Cardiac muscle cell (in vitro differentiated cells and primary cell): ENCODE measurements at places on chromosomes 3 and 15. TPM values are rescaled to one million over a fixed set of nuclear protein-coding genes. Genes with fewer than 3 reads are reported as not detected.

DNA sequence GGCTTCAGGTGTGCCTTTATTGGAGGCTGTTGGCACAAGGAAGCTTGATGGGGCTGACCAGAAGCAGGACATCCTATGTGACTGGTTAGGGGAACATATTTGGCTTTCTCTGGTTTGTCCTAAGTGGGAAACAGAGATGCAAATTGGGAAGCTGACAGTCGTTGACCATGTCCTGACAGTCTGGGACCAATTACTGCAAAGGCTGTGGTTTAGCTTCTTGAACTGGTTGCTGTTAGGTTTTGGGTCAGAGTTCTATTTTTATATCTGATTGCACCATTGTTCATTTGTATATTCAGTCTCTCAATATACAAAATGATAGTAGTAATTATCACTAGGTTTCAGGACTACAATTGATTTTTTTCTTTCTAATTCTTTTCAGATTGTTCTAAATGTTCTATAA, 36.8 kb downstream of the SNTN start:
- DNase-seq, result no peak

DNA sequence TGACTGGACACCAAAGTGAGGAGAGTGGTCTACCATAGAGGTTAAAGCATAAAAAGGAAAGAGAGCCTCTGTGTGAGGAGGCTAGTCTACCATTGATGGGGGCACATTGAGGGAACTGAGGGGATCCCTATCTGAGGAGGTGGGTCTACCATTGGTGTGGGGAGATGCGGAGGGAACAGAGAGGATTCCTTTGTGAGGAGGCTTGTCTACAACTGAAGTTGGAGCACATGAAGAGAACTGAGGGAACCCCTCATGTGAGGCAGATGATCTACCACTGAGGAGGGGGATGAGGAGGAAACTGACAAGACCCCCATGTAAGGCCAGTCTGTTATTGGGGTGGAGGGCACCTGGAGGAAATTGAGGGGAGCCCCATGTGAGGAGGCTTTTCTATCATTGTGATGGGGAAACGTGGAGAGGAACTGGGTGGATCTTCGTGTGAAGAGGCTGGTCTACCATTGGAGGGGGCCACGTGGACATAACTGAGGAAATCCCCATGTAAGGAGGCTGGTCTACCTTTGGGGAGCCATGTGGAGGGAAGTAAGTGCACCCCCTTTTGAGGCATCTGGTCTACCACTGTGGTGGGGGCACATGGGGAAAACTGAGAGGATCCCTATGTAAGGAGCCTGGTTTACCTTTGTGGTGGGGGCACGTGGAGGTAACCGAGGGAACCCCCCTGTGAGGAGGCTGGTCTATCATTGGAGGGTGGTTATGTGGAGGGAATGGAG, 160.1 kb downstream of the FBLN2 start:
- no peak for DNase-seq

GRCh38 chr3:411226-411625, 214.7 kb downstream of the CHL1 start:
- DNase-seq, result no peak

DNA sequence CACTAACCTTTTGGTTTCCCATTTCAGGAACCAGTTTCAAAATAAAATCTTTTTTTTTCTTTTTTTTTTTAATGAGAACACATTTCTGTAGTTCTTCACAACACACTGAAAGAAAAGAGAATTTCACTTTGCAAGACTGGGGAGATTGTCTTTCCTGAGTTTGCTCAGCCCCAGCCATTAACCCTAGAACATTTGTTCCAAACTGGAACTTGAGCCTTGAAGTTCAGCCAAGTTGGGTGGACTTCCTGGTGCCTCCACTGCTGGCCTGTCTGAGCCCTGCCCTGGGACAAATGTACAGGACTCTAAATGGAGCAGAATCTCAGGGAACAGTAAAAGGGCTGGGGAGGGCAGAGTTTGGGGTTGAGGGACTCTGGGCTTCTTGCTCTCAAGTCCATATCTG, 196.4 kb upstream of the LPP start:
- no peak for DNase-seq

SPTSSB gene
- total RNA-seq, result 0.32 TPM in 1 of 2 replicates, not detected in the other

MYL3 gene
- 2,390 and 3,091 TPM in 2 replicates for total RNA-seq

IL17RE gene
- 1.3 and 3.7 TPM in 2 replicates for total RNA-seq

COL6A5 gene
- not detected in 2 replicates for total RNA-seq

DNA sequence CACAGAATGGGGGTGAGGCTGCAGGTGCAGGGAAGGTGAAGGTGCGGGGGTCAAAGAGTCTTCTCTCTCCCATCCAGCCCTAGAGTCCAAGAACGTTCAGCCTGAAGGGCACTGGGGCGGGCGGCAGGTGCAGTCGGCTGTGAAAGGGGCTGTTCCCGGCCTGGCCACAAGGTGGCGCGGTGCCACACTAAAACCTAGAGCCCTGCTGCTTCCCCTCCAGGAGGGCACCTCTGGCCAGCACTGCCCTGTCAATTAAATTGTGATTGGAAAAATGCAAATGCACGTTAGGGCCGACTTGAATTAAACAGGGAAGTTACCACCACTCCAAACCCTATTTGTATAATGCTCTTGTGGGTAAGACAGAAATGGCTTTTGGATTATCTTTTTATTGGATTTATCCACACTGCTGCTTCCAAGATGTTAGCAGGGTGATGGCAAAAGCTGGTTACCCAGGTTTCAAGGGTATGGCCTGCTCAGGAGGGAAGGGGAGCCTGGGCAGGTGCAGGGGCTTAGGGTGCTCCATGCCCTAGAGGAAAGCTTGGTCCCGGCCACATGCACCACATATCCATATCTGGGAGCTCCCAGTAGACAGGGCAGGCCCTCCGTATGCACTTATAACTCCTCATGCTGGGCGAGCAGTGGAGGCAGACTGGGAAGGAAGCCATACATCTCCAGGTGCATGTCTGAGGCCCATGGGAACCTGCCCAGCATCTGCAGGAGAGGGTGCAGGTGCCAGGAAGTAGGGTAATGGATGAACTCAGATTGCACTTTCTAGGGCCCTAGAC, 119.8 kb downstream of the ADCY5 start:
- peak; percentile 68 for DNase-seq

- DNase-seq, result no peak
Observed at GRCh38 chr3:173976281-173976680, 578.7 kb downstream of the NLGN1 start.

MITF gene
- total RNA-seq, result 57.3 and 99.9 TPM in 2 replicates

CFAP100 gene
- total RNA-seq, result not detected in 2 replicates

DNA sequence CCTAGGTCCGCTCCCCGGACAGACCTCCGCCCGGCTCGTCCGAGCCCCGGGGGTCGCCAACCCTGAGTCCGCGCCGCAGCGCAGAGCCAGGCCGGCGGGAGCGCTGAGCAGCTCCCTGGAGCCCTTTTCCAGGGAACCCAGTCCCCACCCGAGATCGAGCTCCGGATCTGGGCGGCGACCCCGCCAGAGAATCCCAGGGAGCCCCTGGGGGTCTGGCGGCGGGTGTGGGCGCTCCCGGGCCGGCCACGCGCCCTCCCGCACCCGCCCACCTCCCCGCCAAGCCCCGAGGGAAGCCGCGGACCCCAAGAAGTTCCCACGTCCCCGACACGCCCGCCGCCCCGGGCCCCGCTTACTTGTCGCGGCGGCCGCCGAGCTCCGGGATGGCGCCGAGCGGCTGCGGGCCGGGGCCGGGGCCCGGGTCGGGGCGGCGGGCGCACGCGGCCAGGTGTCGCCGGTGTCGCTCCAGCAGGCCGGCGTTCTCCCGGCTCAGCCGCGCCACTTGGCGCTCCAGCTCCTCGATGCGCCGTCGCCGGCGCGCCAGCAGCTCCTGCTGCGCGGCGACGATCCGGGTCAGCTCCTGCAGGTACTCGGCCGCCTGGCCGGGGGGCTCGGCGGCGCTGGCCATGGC, 137.7 kb downstream of the NUP210 start:
- no peak for DNase-seq

DNA sequence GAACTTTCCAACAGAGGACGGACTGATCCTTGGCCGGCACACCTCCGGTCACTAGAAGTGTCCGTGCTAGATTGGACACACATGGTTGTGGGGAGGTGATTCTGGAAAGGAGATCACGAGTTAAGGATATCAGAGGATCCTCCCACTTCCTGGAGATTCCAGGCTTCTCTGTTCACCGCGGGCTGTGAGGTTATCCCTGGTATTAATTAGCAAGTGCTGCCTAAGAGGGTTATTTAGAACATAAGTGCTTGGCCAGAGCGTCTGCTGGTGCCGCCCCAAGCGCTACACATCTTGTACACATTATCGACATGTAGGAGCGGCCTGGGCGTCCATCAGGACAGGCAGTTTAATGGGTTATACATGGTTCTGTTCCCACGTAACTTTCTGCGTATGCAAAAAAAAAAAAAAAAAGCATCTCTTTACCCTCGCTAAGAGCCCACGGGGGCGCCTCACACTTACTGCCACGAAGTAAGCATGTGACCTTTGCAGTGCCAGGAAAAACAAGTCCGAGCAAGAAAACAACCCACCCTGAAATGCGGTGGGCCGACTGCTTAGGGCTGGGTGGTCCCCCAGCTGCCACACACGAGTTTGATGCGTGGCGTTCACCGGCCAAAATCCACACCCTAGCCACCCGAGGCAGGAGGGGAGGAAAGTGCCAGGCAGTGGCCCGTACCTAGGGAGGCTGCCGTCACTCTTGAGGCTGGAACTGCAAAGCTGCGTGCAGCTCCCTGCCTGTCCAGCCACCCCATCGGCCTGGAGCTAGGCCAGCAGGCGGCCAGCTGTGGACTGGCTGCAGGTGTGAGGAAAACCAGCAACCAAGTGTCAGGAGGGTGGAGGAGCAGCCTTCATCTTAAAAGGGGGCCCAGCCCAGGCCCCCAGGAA, 78.0 kb downstream of the CPN2 start:
- DNase-seq, result no peak

CHL1 gene
- 0.24 TPM in 1 of 2 replicates, not detected in the other for total RNA-seq

DNA sequence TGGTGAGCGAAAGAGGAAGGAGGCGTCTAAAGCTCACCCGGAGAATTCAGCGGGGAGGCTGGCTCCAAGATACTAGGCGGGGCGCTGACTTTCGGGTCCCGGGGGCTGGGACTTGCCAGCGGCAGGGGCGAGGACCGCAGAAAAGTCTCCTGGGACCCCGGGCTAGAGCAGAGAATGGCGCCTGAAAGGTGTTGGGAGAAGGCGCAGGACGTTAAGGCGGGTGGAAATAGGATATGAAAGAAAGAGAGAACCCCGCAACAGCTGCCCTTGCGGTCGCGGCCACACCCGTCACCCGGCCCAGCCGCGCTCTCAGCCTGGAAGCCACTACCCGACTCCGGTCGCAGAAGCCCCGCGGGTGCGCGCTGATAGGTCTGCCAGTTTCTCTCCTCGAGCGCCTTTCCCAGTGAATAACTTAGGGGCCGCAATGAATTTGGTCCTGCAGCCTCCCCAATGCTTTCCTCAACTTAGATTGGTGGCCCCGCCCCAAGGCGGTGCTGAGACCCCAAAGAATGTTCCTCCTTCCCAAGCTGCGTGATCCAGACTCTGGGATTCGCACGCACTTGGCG, 604 bp downstream of the LTK start:
- DNase-seq, result peak; percentile 60

DNA sequence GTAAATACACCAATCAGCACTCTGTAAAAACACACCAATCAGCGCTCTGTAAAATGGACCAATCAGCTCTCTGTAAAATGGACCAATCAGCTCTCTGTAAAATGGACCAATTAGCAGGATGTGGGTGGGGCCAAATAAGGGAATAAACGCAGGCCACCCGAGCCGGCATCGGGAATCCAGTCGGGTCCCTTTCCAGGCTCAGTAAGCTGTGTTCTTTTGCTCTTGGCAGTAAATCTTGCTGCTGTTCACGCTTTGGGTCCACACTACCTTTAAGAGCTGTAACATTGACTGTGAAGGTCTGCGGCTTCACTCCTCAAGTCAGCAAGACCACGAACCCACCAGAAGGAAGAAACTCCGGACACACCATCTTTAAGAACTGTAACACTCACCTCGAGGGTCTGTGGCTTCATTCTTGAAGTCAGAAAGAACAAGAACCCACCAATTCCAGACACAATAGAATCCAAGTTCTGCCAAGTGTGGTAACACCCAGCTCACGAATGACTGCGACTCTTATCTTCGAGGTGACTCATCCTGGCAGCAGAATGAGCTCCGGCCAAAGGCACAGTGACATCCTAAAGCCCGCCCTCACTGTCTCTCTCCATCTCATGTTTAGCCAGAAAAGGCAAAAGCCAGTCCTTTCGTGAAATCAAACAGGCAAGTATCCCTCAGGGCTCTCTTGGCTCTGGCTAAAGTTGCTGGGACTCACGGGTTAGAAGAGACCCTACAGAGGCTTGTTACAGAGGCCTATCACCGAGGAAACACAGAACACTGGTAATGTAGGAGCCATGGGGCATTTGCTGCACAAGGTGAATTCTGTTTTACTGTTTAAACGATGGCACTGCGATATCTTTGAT, 155.2 kb downstream of the FAM43A start:
- DNase-seq, result peak; percentile 73

C3orf85 gene
- total RNA-seq, result not detected in 2 replicates

GRCh38 chr3:30204126-30204525, 402.3 kb upstream of the TGFBR2 start:
- no peak for DNase-seq

- peak; percentile 28 for DNase-seq
Observed at GRCh38 chr3:173993299-173993698, 595.8 kb downstream of the NLGN1 start.

GRCh38 chr15:66803182-66803729, 101.2 kb downstream of the SMAD6 start:
- peak; percentile 99 for DNase-seq

DNA sequence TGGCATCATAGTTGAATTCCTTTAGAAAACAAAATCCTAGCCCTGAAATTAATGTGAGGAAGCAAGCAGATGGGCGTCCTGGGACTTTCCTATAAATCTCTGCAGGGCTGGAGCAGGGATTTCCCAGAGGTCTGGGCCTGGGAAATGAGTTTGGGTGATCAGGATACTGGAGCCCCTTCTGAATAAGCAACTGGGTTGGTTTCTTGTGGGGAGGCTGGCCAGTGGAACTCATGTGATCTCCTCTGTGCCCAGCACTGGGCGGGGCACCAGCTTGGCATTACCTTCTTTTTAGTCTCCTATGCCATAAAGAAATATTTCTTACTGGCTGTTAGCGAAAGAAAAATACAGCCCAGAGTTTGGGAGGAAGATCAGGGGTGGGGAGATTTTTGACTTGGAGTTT, 1.7 kb downstream of the THSD4 start:
- DNase-seq, result no peak

DNA sequence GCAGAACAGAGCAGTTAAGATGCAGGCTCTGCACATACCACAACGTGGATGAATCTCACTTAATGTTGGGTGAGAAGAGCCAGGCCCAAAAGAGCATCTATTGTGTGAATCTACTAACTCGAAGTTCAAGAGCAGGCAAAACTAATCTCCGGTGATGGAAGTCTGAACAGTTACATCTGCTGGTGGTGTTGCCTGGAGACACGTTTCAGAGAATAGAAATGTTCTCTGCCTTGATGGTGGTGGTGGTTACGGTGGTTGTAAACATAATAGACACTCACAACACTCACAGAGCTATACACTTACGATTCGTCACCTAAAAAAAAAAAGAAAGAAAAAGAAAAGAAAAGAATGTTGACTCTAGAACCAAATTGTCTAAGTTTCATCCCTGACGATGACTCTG, 86.8 kb downstream of the LIPC start:
- DNase-seq, result no peak

GRCh38 chr3:146655333-146655996, 50.3 kb upstream of the PLSCR5 start:
- no peak for DNase-seq

GRCh38 chr15:85689729-85690128, 105.0 kb downstream of the KLHL25 start:
- peak; percentile 82 for DNase-seq

GRCh38 chr3:50542177-50543034, 25.1 kb downstream of the C3orf18 start:
- peak; percentile 65 for DNase-seq

GRCh38 chr3:152176241-152176640, 92.5 kb upstream of the MBNL1 start:
- no peak for DNase-seq

GRCh38 chr15:43382310-43382709, 11.4 kb downstream of the TUBGCP4 start:
- no peak for DNase-seq
